ENCODE measurements at places on chromosomes 7 and 10. TPM values are rescaled to one million over a fixed set of nuclear protein-coding genes. Genes with fewer than 3 reads are reported as not detected.

Gene TMEM60
- 25.3 TPM for polyA plus RNA-seq

Gene NRP1
- polyA plus RNA-seq: 149 TPM

Gene KAZALD1
- 13.6 TPM for polyA plus RNA-seq

Gene GNGT1
- polyA plus RNA-seq: 0.17 TPM

Gene HMX2
- polyA plus RNA-seq: 1.6 TPM

Gene TUBAL3
- 0.40 TPM for polyA plus RNA-seq

Gene NPC1L1
- 4.0 TPM for polyA plus RNA-seq

Gene LEP
- polyA plus RNA-seq: 0.96 TPM

Gene TMEM140
- 37.2 TPM for polyA plus RNA-seq

Gene SPDYE2
- polyA plus RNA-seq: 2.6 TPM

Gene ATRNL1
- 20.2 TPM for polyA plus RNA-seq

Gene TMEM229A
- not detected for polyA plus RNA-seq

Gene CAMK1D
- 9.2 TPM for polyA plus RNA-seq

- DNase-seq: peak; percentile 78
These were observed at the start of gene UBE2D1 for GRCh38 chr10:58334817-58335305. UBE2D1 (plus strand) TSS chr10:58335006; CDS start chr10:58335202, 196 bp downstream.

- no peak for DNase-seq
These were observed 54.2 kb upstream of the PLXDC2 start for GRCh38 chr10:19762026-19762425.

- no peak for DNase-seq
These were observed 19.9 kb downstream of the CCDC3 start for GRCh38 chr10:12981570-12981969.

- no peak for DNase-seq
These were observed 7.1 kb downstream of the CAMK2G start for GRCh38 chr10:73867126-73867807.

DNA sequence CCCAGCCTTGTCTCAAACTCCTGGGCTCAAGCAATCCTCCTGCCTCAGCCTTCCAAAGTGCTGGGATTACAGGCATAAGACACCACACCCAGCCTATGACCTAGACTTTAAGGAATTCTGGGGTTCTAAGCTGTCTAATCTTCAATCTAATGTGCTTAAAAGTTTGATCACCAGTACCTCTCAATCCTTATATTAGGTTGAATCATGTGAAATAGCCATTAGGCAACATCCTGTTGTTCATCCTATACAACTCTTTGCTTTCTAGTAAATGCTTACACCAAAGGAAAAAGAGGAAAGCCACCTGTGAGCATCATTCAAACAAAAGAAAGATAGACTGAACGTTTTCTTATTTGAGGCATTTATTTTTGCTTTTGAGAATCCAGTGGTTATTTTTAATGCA lies 56.0 kb downstream of the ATOH7 start:
- no peak for DNase-seq

DNA sequence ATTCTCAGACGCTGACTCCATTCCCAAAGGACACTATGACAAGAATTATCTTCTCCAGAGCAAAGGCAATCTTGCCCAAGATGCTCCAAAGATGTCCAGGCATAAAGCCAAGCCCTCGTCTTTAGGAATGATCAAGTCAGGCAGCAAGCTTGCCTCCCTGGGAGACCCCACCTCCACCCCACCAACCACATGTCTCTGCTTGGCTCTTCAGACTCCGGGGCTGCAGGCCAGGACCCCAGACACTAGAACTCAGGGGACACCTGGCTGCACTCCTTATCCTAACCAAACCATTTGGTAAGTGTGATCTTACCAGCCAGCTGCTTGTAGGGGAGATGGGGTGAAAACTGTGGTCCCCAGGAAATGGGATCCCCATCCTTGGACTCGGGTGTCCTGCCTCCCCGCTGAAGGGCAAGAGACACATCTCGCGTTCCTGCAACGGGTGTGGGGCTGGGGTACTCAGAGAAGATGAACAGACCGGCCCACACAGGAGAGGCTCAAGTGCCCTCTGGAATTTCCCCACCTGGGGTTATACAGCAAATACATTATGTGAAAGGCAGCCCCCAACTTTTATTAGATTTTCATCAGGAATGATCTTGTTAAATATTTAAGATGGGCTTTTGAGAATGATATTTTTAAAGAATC lies 55.7 kb downstream of the INSIG1 start:
- no peak for DNase-seq

- DNase-seq: no peak
These were observed 90.8 kb downstream of the JMJD1C start for GRCh38 chr10:63374991-63375390.

GRCh38 chr7:135077642-135078041 lies 70.2 kb upstream of the TMEM140 start:
- DNase-seq: no peak

GRCh38 chr7:126210707-126211106 lies 1042.0 kb downstream of the GRM8 start:
- DNase-seq: no peak

DNA sequence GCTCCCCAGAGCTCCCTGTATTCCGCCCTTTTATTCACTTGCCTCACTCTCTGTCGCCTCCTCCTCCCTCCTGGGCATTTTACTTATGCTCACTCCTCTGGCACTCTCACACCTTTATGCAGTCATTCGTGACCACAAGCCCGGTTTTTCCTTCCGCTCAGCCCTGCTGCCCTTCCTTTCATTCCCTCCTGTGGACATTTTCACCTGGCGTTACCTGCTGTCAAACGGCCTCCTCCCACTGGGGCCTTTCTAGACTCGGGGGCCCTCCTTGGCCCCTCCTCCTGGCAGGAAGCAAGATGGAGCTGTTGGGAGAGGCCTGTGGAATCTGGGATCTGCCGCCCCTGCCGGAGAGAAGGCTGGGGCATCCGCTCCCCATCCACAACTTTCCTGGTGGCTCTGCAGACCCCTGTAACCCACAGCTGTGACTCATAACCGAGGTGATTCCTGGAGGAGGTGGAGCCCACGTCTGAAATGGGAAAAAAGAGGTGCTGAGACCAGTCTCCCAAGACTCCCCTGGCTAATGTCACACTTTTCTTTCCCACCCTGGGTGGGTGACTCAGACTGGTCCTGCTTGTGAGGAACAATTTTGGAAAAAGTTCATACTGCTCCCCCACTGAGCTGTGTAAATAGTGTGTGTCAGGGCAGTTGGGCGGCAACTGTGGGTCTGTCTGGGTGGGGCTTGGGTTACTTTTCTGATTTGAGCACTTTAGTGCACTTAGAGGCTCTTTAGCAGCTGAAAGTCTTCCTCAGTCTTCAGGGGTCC lies 1.2 kb downstream of the VCL start:
- peak; percentile 88 for DNase-seq

DNA sequence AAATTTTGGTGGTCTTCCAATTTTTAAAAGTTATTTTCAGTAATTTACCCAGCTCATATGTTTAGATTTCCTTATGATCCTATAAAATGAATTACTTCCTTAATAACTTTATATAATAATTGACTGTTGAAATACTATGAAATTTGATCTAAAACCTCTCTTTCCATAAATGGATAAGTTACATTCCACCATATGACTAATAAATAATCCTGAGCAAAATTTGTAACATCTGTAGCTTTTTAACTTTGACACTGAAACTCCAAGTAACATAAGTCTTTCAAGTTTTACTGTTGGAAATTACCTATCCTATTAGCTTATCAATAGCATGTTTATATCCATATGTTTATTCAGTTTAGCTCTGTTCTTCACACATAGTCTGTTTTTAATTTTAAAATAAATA lies 85.3 kb downstream of the HECTD2 start:
- no peak for DNase-seq

GRCh38 chr10:89250865-89251408 lies 638 bp downstream of the LIPA start:
- no peak for DNase-seq

DNA sequence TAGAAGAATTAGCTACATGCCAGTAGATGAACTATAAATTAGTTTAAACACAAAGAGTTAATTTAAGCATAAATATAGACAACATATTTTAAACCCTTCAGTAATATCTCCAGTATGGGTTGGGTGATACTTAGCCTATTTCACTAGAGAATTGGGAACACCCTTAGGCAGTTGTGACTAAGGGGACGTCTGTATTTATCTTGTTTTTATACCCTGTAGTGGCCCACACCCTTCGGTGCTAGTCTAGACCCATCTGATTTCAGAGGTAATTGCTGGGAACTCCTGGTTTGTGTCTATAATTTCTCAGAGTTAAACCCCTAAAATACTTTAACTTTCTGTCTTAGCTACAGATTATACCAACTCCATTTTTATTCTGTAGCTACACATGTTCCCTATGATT lies 11.5 kb upstream of the STEAP4 start:
- no peak for DNase-seq

DNA sequence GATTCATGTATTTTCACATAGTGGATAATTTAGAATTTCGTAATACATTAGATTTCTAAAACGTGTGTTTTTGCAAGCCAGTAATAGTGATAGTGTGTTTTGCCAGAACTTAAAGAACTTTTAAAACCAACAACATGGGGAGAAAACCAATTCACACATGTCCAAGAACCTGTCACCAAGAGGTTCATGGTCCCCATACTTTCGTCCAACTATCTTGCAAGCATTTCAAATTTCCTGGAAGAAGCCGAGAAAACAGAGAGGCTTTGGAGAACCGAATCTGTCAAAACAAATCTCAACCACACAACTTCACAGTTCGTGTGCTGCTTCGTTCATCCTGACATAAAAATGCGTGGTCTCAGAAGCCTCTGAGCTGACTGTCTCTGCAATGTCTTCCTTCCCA lies 31.9 kb downstream of the GFRA1 start:
- DNase-seq: no peak

DNA sequence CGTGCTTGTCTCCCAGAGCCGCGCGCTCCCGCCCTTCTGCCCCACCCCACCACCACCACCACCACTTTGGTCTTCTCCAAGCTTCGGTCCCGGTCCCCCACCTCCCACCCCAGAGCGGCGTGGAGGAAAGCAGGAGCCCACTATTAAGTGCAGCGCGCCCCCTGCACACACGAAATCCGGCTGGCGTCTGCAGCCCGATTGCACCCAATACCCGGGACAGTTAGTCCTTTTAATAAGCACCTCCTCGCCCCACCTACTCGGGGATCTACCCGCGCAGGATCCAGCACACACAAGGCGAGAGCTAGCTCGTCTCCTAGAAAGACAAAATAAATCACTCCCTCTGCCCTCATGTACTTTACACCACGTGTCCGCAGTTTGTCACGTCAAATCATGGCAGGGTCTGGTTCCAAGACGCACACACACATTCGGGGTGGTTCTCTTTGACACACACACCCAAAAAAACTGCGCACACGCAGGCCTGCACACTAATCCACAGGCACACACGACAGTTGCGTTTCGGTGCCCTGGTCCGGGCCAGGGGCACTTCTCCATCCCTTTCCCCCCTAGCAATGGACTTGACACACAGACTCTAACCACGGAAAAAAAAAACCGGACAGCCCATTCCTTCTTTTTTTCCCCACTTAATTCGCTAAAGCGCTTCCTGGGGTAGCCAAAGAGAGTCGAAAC lies 1.6 kb downstream of the SFMBT2 start:
- DNase-seq: no peak
